Tibial nerve (tissue), 4 donors: ENCODE measurements at places on chromosomes 6 and 20.

- peak; percentile 64 for DNase-seq
Observed at GRCh38 chr6:137313928-137314855, 95.0 kb upstream of the IFNGR1 start.

DNA sequence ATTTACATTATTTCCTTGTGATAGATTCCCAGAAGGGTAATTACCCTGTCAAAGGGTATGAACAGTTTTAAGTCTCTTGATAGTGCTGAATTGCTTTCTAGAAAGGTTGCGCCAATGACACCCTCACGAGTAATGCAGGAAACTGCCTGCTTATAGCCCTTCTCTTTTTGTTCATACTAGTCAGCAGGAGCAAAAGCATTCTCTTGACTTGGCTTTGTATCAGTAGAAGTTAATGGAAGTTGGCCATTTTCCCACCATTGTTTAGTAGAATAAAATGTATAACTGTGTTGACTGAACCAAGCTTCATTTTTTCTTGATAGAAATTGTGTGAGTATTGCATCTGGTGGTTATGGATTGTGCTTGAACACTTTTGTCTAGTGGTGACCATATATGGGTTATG lies 100.1 kb downstream of the FARS2 start:
- no peak for DNase-seq

- peak; percentile 74 for DNase-seq
Observed at GRCh38 chr6:36968266-36968977, 13.9 kb downstream of the PI16 start.

- DNase-seq, result no peak
Observed at GRCh38 chr6:98484696-98485095, 349.7 kb upstream of the POU3F2 start.

GRCh38 chr6:47502920-47503319 lies 25.3 kb downstream of the CD2AP start:
- no peak for DNase-seq

DNA sequence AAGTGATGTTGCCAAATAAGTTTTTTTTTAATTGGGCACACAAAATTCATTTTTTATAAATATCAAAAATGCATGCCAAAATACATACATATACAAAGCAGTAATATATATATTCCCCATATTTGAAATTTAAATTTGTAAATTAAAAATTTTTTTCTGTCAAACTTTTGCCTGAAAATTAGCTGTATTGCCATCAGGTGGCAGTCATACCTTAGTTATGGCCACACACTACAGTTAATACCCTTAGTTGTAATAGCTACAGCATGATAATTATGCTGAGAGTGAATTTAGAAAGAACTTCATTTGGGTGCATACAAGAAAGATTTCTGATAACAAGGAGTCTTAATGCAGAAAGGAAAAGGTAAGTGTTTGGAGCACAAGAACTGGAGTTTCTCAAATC lies 46.2 kb upstream of the SDHAF4 start:
- DNase-seq, result no peak

DNA sequence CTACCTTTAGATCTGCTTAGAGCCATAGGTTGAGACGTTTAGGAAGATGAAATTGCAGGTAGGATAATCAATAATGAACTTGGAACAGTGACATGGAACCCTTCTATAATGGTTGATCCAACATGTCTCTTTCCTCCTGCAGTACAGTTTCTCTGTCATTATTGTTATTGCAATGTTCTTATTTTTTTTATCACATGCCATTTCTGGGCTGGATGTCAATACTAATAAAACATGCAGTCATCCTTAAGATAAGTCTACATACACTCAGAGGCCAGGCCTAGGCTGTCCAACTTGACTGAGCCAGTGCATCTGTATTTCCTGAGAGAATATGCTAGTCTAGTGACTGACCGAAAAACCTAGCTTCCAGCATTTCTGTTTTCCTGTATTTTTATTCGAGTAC lies 75.3 kb upstream of the THEMIS start:
- no peak for DNase-seq

DNA sequence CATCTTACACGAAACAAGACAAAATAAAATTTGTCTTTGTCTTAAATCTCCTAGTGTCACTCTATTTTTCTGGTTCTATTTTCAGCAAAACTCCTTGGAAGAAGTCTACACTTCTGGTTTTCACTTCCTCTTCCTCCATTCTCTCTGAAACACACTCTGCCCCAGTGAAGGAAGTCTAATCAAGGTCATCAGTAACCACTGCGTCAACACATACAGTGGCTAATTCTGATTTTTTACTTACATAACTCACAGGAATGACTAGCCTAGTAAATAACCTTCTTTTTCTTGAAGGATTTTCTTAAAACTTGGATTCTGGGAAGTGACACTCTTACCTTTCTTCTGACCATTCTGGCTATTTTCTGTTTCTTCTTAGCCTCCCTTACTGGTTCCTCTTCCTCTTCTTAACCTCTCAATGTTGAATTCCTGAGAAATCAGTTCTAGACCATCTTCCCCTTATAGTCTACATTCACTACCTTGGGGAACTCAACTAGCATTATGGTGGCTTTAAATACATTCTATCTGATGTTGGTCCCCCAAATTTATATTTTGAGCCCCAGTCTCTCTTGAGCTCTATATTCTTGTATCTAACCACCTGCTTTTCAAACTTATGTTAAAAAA lies 37.5 kb downstream of the AIG1 start:
- DNase-seq, result no peak

- no peak for DNase-seq
Observed at GRCh38 chr6:149889326-149889725, 8.6 kb downstream of the RAET1E start.

GRCh38 chr6:95292011-95292410 lies 285.3 kb upstream of the MANEA start:
- no peak for DNase-seq

DNA sequence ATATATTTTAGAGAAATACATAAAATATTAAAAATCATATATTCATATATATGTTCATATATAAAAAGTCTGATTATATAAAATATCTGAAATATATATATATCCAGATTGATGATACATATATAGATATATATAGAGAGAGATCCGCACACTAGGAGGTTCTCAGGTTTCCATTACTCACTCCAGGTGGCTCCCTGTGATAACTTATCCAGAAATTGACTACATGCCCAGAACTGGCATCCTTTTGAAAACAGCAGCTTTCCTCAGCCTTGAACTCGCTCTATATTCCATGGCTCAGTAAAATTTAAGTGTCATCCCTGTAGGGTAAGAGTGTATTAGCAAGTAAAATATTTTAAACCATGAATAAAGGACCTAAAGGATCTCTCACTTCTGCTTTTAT lies 206.8 kb downstream of the TINAG start:
- no peak for DNase-seq

DNA sequence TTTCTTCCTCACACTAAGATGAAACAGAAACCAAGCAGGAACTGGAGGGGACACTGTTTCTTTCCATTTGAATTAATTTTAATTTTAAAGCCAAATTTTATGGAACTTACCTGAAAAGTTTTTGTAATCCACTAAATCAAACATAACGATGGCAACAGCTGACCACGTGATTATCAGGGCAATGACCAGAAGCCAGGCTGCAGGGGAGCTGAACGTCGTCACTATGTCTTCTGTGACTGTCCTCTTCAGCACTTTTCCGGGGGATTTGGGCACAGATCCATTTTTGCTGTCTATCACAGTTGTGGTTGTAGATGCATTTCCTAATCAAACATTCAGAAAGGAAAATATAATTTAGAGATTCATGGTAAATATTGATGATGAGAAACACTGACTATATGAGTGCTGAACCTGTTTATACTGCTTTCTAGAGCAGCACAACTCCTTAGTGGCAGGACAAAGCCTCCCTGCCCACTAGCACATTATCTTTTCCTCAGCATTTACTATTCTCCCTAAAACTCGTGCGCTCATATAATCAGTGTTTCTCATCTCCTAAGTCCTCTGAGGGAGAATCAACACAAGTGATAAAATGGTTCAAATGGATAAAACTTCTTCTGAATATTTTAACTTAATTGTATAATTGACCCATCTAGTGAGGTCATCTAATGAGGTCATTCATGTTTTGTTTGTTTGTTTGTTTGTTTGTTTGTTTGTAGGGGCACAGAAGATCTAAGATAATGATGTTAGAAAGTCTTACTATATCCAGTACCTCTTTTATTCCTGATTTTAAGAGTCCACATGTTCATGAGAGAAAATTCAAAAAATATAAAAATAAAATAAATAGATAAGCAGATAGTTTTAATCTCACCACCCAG lies 65.7 kb downstream of the TRDN start:
- no peak for DNase-seq

GRCh38 chr6:44269921-44270525 lies at the start of gene TMEM151B:
TMEM151B (plus strand) TSS chr6:44270450; CDS start chr6:44270743, 293 bp downstream.
- DNase-seq, result no peak

GRCh38 chr6:35034411-35035191 lies 106.5 kb downstream of the TCP11 start:
- DNase-seq, result no peak

DNA sequence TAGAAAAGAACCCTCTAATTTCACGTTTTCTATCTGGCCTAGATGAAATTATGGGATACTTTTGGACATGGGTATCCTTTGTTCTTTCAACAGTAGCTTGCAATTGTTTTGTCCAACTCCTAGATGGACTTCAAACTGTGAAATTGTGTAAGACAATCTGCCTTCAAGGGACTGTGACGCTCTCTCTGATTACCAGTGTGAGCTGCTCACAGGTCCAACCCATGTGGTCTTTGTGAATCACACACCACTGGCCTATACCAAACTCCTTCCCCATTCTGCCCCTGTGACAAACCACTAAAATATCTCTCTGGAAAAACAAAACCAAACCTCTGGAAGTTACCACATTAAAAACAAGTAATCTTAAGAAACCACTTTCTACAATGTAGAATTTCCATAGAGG lies 59.5 kb downstream of the NINL start:
- no peak for DNase-seq

DNA sequence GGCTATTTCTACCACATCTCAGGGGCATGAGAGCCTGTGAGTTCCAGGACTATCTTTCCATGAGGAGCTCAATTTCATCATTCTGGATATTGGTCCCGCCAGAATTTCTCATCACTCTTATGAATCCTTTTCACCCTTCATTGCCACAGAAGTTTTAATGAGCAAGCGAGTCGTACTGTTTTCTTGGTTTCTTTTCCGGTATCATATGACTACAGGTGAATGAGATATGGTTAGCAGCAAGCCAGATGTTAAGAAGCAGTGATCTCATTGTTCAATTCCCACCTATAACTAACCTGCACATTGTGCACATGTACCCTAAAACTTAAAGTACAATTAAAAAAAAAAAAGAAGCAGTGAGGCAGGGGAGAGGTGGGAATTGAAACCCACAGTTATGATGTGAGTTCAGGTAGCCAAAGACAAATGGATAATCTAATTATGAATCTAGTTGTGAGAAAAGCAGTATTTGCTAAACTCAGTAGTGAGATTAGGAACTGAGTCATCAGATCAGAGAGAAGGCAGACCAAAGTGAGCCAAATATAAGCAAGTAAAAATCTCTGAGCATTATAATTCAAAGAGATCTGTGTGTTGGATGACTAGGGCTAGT lies 78.0 kb upstream of the ELOVL5 start:
- DNase-seq, result no peak

GRCh38 chr20:32189691-32190615 lies 17.6 kb downstream of the PLAGL2 start:
- no peak for DNase-seq

GRCh38 chr6:39335780-39336545 lies 13.5 kb upstream of the KCNK16 start:
- DNase-seq, result no peak

GRCh38 chr6:90159452-90159851 lies 137.2 kb downstream of the BACH2 start:
- DNase-seq, result no peak

DNA sequence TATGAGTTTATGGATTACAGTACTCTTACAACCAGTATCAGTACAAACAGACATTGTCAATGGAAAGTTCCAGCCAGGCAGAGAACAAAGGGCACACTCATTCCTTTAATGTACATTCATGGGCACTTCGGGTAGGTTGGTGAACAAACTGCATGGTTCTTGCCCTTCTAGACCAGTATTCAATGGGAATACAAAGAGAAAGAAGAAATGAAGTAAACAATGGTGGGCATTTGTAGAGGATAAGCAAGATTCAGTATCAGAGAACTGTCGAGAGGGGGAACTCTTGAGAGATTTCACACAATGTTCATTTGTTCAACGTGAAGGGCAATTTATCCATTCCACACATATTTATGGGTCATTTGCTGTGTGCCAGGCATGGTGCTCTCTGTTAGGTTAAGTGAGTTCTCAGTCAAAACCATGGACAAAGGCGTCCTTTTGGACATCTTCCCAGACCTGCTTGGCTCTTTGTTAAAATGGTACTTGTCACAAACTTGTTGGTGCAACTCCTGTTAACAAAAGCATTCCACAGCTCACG lies 714.8 kb downstream of the DHX35 start:
- no peak for DNase-seq

DNA sequence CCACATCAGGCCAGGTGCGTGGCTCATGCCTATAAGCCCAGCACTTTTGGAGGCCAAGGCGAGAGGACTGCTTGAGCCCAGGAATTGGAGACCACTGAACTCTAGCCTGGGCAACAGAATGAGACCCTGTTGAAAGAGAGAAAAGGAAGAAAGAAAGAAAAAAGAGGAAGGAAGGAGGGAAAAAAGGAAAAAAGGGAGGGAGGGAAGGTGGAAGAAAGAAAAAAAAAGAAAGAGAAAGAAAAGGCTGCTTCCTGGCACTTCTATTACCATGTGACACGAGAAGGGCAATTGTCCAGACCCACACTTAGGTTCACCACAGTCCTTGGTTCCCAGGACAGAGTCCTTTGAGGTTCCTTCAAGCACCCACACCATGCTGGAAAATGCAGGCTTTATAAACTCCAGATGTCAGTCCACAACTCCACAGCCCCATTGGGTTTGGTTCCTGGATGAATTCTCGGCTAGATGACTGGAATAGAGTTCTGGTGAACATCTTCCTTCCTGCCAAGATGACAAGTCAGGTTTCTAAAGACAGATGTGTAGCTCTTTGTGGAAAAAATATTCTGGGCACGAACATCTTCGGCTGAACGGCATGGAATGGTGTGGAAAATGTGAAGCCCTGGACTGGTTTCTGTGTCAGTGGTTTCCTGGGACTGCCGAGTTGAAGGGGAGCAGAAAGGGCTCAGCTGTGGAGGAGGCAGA lies 32.5 kb downstream of the NT5E start:
- no peak for DNase-seq

GRCh38 chr6:19159089-19159488 lies 678.1 kb upstream of the ID4 start:
- no peak for DNase-seq

- no peak for DNase-seq
Observed at GRCh38 chr6:22271081-22271480, 25.8 kb downstream of the PRL start.

- DNase-seq, result no peak
Observed at GRCh38 chr6:161142957-161143296, 130.9 kb downstream of the AGPAT4 start.
